T-helper 9 cell (primary cell): ENCODE measurements at places on chromosomes 6 and 20.

DNA sequence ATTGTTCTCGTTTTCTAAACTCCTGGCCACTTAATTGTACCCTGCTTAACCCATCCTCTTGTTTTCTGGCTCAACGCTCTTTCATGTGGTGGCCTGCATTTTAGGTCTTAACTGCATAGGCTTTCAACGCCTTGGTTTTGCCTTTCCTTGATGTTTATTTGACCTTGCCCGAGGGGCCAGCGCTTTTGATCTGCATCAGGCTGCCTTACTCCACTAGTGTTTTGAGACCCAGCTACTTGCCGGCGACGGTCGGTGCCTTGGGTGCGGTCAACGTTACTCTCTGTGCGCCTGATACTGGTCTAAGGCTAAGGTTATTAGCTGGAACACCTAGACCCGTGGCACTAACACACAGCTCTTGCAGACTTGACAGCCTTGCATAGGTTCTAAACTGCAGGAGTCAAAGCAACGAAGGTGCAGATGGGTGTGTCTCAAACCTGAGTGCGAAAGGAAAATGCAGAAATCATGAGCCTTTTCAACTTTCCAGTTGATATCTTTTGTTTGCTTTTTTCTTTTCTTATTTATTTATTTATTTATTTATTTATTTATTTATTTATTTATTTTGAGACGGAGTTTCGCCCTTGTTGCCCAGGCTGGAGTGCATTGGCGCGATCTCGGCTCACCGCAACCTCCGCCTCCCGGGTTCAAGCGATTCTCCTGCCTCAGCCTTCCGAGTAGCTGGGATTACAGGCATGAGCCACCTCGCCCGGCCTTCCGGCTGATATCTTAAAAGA, 138.8 kb downstream of the HFE start:
- no peak for DNase-seq

- DNase-seq = no peak
These were observed 59.3 kb upstream of the CARMIL1 start for GRCh38 chr6:25219917-25220278.

DNA sequence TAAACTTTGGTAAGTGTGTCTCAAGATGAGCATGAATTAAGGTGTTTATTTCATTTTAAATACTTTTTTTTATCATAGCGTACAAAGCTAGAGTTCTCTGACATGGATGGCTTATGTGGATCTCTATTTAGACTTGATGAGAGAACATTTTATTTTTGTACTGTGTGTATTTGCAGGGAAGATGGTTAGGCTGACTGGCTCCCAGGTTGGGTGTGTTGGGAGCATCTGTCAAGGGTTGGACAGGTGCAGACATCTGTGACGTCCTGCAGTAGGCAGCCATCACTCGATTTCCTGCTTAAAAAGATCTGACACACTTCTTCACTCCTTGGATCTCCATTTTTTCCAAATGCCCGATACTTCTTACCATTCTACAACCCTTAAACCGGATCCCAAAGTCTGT, 221.9 kb upstream of the QKI start:
- DNase-seq = no peak

GRCh38 chr6:157599191-157599590, 218.2 kb downstream of the ZDHHC14 start:
- DNase-seq = no peak

- DNase-seq = no peak
These were observed 135.3 kb upstream of the NEDD9 start for GRCh38 chr6:11367638-11368199.

GRCh38 chr20:36399969-36400545, 93.9 kb downstream of the DLGAP4 start:
- DNase-seq = no peak

- no peak for DNase-seq
These were observed 105.9 kb upstream of the ID4 start for GRCh38 chr6:19731282-19731681.

- no peak for DNase-seq
These were observed 490 bp downstream of the IPCEF1 start for GRCh38 chr6:154356113-154356512.

DNA sequence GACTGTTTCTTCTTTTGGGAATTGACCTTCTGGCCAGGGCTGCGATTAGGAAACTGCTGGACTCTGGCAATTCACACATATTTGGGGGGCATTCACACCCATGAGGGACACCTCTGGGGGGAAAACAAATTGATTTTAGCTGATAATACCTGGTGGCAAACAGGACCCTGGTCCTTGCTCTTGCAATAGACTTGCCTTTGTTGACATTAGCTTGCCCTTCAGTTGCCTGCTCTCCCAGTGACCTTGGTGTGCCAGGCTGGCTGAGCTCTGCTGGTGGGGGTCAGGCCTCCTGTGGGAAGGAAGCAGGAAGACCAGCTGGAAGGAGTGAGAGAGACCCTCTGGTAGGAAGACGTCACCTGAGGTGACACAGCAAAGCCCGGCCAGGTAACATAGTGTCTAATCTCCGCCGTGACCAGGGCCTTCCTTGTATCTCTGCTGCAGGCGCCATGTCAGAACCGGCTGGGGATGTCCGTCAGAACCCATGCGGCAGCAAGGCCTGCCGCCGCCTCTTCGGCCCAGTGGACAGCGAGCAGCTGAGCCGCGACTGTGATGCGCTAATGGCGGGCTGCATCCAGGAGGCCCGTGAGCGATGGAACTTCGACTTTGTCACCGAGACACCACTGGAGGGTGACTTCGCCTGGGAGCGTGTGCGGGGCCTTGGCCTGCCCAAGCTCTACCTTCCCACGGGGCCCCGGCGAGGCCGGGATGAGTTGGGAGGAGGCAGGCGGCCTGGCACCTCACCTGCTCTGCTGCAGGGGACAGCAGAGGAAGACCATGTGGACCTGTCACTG, 5.3 kb downstream of the CDKN1A start:
- no peak for DNase-seq

GRCh38 chr6:121826156-121826810, 390.8 kb downstream of the GJA1 start:
- no peak for DNase-seq

DNA sequence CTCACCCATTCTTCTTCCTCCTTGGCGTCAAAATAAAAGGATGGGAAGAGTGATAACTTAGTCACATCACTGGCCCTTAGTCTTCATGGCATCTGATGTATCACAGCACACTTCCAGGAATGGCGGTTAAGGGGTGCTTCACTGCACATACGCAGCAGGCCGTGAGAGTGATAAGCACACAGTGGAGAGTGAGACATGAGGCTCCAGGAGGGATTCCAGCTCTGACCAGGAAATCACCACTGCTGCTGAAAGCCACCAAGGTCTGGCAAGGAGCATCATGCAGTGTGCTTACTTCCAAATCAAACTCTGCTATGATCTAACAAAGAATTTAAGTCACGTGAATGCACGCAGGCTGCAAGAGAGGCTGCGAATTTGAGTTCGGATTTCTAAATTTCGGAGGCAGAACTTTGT, 62.4 kb downstream of the ARID1B start:
- no peak for DNase-seq

DNA sequence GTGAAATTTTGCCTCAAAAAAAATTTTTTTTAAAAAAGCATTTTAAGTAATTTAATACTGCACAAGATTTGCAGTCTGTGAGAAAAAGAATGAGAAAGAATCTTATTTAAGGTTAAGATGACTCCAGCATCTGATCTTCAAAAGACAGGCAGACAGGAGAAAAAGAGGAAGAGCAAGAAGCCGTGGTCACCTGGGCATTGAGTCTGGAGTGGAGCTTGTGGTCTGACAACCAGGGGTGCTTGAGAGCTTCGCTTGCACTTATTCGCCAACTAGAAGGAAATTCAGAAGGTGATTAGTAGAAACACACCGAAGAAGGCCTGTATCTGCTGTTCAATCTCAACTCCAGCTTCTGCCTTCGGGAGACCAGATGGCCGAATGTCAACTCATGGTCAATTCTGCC, 75.9 kb downstream of the MYLK4 start:
- DNase-seq = no peak

DNA sequence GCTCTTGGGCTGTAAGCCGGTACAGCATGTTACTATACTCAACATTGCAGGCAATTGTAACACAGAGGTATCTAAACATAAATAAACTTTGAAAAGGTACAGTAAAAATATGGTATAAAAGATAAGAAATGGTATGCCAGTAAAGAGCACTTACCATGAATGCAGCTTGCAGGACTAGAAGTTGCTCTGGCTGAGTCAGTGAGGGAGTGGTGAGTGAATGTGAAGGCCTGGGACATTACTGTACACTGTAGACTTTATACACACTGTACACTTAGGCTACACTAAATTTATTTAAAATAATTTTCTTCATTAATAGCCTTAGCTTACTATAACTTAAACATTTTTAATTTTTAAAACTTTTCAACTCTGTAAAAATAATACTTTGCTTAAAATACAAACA, 37.8 kb upstream of the ANKEF1 start:
- no peak for DNase-seq

- no peak for DNase-seq
These were observed 217.2 kb downstream of the CDKAL1 start for GRCh38 chr6:20751293-20751935.

DNA sequence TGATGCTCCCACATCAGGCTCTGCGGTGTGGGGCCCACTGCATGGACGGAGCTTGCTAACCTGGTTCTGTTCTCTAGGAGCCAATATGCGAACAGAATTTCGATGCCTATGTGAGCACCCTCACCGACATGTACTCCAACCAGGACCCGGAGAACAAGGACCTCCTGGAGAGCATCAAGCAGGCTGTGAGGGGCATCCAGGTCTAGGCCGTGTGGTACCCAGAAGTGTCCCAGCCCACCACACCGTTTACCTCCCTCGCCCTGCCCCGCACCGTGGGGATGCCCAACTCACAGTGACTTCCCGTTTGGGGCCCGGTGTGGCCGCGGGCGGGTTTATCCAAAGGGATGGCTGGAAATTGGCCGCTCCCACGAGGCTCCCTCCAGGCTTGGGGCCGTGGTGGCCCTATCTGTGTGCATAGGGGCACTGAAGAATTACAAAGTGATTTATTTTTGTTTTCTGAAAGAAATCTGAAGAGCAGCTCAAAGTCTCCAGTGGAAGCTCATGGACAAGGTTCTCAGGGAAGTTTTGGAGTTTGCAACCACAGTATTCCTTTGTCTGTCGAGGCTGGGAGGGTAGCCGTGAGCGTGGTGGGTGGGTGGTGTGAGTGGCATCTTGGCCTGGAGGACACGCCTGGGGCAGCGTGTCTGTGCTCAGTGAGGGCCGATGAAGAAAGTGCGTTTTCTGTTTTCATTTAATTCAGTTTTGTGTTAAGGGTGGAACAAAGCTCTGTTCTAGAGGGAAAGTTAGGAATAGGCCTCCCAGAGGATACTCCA, 15.1 kb upstream of the PCMTD2 start:
- DNase-seq = no peak

- peak; percentile 16 for DNase-seq
These were observed 96.9 kb upstream of the BHLHE23 start for GRCh38 chr20:63103402-63104311.

- no peak for DNase-seq
These were observed 95.6 kb upstream of the FOXP4 start for GRCh38 chr6:41450581-41450980.

DNA sequence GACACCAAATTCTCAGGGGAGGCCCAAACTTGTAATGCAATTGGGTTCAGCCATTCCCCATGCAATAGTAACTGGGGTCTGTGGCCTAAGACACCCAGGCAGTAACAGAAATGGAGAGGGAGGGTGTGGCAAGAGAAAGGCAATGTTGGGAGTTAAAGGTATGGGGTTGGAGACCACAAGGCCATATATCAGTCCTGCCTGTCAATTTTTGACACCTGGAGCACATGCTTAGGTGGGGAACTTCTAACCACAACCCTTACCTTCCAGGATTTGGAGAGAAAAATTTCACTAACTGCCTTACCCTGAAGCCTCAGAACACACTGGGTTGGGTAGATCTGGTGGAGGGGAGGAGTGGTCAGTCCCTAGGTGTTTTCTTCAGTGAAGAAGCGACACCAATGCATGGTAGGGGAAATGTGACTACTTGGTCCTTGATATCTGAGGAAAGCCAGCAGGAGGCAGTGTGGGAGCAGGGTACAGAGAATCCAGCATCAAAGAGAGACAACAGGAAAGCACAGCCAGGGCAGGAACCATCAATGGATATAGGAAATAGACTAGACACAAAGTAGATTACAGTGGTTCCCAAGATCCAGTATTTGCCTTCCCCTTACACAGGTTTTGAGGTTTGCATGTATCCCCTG, 6.8 kb upstream of the USP49 start:
- peak; percentile 50 for DNase-seq

DNA sequence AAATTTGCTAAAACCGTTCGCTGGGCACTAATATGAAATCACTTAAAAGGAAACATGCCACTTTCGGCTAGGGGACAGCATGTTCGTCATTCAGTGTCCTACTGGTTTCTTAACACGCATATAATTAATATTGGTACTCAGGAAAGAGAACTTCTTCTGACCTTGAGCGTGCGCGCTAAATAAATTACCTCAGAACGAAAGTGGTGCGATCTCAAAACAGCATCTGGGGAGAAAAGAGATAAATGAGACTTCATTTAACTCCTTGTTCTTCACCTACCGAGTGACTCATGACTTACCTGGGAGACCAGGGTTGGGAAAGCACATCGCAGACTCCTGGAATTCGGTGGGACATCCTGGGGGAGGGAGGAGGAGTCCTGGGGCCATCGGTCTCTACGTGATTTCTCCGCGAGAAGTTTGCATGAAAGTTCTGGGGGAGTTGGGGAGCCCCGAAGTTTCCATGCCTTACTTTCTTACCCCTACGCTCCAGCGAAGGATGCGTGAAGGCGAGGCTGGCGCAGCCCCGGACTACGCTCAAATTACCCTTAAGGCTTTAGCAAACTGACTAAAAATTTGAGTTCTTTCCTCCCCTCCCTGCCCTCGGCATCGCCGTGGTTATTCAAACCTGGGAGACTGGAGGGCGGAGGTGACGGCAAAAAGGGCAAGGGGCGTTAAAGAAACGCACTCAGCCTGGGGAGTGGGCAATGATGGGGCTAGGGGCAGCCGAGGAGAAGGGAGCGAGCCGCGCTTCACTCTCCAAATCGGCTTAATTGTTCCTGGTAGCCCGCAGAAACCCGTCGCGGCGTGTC, 1.1 kb upstream of the BEND6 start:
- no peak for DNase-seq

DNA sequence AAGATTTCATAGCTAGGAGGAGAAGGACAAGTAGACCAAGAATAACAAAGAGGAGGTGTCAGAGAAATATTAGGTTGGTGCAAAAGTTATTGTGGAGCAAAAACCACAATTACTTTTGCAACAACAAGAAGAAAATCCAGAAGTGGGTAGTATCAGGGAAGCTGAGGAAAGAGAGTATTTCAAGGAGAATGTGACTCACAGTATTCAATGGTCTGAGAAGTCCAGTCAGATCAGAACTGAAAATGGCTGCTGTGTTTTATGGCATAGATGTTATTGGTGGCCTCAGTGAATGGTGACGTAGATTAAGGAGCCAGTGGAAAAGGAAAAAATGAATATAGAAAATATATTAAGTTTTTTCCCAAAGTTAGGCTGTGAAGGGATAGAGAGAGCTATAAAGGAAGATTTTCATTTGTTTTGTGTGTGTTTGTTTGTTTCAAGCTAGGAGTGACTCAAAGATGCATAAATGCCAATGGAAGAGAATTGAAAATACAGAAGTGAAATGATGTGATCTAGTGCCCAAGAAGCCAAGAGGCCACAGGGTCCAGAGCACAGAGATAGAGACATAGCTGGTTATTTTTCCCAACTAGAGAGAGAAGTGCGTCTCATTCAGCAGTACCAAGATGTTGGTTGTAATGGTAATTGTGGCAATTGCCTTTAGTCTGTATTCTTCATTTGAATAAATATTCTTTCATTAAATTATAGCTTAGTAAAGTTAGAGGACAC, 112.8 kb downstream of the ADTRP start:
- DNase-seq = no peak
